Stimulated activated CD8-positive, alpha-beta memory T cell treated with anti-CD3 and anti-CD28 coated beads, Interleukin-15, amount 100 ng/mL, for 1 hour (primary cell): ENCODE measurements at places on chromosomes 2 and 18.

DNA sequence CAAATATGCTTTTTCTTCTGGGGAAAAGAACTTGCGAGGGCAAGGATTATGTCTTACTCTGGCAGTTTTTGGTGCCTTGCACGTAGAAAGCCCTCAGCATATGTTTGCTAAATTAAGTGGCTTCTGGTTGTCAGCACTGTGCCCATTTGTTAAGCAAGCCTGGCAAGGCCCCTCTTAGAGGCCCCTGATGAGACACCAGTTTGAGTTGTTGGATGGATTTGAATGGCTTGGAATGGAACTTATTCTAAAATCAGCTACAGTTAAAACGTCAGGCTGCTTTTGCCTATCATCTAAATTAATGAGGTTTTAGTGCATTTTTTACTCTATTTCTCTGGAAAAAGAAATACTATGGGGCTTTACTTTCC lies 28.2 kb downstream of the TMEM182 start:
- no peak for DNase-seq

DNA sequence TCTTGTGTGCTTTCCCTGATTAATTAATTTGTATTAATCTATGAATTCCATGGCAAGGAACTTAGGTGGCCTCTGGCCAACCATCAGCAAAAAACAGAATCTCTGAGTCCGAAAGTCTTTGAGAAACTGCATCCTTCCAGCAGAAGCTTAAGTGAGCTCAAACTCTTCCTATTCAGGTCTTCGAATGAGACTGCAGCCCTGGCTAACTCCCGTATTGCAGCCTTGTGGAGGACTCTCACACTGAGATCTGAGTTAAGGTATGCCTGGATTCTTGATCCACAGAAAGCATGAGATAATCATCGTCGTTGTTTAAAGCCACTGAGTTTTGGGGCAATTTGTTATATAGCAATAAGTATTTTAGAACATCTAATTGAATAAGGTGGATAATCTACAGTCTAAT lies 1143.9 kb upstream of the NXPH2 start:
- no peak for DNase-seq

- DNase-seq, result no peak
These were observed 252.4 kb upstream of the SPOPL start for GRCh38 chr2:138249207-138249606.

- DNase-seq, result no peak
These were observed 289.2 kb upstream of the HDAC4 start for GRCh38 chr2:239689985-239690384.

DNA sequence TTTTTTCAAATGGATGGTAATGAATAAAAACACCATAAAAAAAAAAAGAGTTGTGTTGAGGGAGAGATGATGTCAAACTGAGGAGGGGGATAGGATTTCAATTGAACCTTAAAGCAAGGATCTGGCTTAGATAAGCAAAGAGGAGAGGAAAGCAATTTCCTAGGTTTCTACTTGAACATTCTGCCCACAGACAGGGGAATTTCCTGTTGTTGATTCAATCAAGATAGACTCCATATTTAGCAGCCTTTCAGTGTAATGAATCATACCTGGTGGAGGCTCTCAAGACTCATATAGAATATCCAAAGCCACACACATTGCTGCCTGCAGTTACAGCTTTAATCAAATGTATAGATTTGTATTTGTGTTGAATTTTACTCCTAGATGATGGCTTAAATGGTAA lies 294.4 kb upstream of the PIK3C3 start:
- no peak for DNase-seq

DNA sequence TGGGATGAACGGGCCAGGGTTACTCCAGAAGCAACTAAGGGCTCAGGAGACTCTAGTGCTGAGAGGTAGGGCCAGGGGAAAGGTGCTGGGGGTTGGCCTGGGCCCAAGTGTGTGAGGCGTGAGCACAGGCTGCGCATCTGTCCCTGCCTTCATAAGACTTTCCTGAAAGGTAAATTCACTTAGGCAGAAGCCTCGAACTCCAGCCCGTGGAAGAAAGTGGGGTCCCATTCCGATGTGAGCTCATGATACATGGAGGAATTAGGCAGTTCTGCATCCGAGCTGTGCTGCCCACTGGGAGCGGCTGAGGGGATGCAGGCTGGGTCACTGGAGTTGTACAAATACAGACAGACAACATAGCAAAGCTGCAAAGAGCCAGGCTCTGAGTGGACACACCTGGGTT lies 16.2 kb downstream of the PARD6G start:
- no peak for DNase-seq

DNA sequence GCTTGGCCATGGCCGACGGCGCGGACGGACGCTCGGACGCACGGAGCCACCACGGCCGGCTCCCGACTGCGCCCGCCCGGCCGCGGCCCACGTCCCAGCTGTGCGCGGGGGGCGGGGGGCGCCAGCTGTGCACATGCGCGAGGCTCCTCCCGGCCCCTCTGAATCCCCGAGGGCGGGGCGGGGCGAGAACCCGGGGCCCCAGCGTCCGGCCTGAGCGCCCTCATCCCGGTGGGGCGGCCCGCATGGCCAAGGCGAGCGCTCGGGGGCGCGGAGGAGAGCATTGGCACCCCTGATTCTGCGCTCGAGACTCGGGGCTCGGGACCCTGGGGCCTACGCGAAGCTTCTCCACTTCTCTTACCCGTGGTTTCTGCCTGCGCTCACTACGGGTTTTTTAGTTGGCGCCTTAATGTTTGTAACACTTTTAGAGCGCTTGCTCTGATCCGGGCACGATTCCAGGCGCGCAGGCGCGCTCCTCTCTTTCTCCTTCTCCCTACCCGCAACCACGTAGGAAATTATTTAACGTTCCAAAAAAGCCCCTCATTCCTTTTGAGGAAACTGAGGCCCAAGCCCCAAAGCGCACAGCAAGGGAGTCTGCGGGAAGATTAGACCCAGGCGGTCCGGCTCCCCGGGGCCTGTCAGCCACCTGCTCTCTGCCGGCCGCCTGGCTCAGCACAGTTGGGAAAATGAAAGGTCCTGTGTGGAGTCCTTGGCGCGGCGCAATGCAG lies at the start of gene PXDN:
TSS of gene PXDN (minus strand) at position 70 of the 725 bp plus-strand sequence. CDS start at position 10, 60 bp downstream.
- no peak for DNase-seq

DNA sequence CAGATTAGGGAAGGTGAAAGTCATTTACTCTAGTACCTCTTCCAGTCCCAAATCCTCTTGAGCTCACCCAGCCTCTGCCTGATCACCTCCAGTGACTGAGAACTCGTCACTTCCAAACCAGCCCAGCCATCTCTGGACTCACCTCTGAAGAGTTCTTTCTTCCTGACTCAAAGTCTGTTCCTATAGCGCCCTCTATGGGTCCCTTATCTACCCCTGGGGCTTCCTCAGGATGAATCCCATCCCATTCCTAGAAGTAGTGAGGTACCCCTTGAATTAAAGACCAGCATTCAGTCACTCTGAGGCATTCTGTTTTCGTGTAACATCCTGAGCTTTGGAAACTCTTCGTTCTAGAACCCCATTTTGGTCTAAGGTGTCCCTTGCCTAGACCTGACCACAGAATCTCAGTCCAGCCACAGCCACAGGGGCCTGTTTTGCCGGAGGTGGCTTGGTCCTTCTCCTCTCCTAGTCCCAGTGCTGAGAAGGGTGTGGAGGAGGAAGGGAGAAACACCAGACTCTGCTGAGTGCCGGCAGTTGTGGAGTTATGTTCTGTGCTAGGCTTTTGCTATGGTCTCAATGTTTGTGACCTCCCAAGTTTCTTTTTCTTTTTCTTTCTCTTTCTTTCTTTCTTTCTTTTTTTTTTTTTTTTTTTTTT lies 32.7 kb downstream of the SIX3 start:
- DNase-seq, result no peak

DNA sequence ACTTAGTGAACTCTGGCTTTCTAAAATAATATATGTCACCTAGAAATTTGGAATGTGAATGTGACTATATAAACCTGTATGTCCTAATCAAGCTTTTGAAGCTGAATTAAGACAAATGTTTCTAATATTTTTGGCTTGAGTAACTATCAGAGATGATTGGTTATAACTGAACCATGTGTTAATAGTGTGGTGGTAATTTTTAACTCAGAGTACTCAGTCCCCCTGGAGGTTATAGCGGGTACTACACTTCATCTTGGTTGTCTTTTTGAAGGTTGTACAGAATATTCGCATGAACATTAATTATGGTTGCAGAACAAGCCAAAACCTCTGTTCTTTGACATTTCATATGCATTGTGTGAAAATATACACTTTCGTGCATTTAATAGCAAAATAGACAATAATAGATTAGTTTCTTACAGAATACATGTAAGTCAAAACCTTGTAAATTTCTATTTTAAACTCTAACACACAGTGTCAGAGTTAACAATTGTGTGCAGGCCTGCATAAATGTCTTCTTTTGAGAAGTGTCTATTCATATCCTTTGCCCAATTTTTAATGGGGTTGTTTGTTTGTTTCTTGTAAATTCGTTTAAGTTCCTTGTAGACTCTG lies 86.0 kb downstream of the OSBPL6 start:
- peak; percentile 14 for DNase-seq

- DNase-seq, result no peak
These were observed 142.0 kb downstream of the RTP5 start for GRCh38 chr2:242011516-242011915.

- DNase-seq, result no peak
These were observed 17.5 kb downstream of the SFTPB start for GRCh38 chr2:85650456-85650855.

- DNase-seq, result no peak
These were observed 42.4 kb upstream of the EFEMP1 start for GRCh38 chr2:55965966-55966365.

GRCh38 chr18:11998193-11998592 lies 16.9 kb downstream of the IMPA2 start:
- DNase-seq, result no peak
